ENCODE measurements at places on chromosomes 11 and 22. TPM values are rescaled to one million over a fixed set of nuclear protein-coding genes. Genes with fewer than 3 reads are reported as not detected.

Gene MRGPRF
- 4.7 TPM for total RNA-seq

Gene UCP3
- total RNA-seq: 1.6 TPM

Gene SYT8
- total RNA-seq: 6.0 TPM

Gene TCIRG1
- 798 TPM for total RNA-seq

Gene SBF1
- 60.2 TPM for total RNA-seq

Gene MS4A3
- total RNA-seq: not detected

Gene SAA1
- 450 TPM for total RNA-seq

Gene DEFB131B
- total RNA-seq: not detected

Gene HOATZ
- total RNA-seq: not detected

Gene SUSD2
- total RNA-seq: 7.6 TPM

Gene OR8K1
- total RNA-seq: not detected

Gene CHRDL2
- not detected for total RNA-seq

Gene MUC5AC
- total RNA-seq: under 0.01 TPM

Gene PDGFD
- 43.1 TPM for total RNA-seq

Gene OR51E1
- total RNA-seq: not detected

Gene GNAZ
- 0.33 TPM for total RNA-seq

Gene CABP4
- 3.1 TPM for total RNA-seq

Gene KRTAP5-11
- total RNA-seq: not detected

Gene IGLL1
- total RNA-seq: not detected

Gene KDELR3
- 5.6 TPM for total RNA-seq

Gene CATSPER1
- total RNA-seq: not detected

Gene IFITM10
- total RNA-seq: not detected

Gene CCDC82
- total RNA-seq: 18.9 TPM

Gene NDUFS3
- total RNA-seq: 28.7 TPM

Gene LRP5
- 43.3 TPM for total RNA-seq

Gene ALKBH3
- 29.3 TPM for total RNA-seq

Gene MEN1
- 18.8 TPM for total RNA-seq

Gene TMA7B
- total RNA-seq: not detected

Gene HPS5
- total RNA-seq: 8.3 TPM

Gene PYGM
- total RNA-seq: 0.78 TPM

Gene PRCP
- 16.8 TPM for total RNA-seq

Gene BATF2
- total RNA-seq: 20.8 TPM

Gene GPR137
- 4.4 TPM for total RNA-seq

Gene PGA3
- total RNA-seq: not detected

Gene ART1
- total RNA-seq: not detected

Gene FGF3
- total RNA-seq: not detected

Gene ANO3
- total RNA-seq: 0.52 TPM

All from body of pancreas (tissue), 4 donors.